Hair follicle dermal papilla cell (primary cell): ENCODE measurements at places on chromosomes 1 and 21. TPM values are rescaled to one million over a fixed set of nuclear protein-coding genes. Genes with fewer than 3 reads are reported as not detected.

HTR1D gene
- not detected in 2 replicates for total RNA-seq

ERICH3 gene
- not detected in 2 replicates for total RNA-seq

CD1E gene
- not detected in 2 replicates for total RNA-seq

GUCA2A gene
- not detected in 2 replicates for total RNA-seq

FGR gene
- total RNA-seq = 0.49 and 0.61 TPM in 2 replicates

NIPAL3 gene
- total RNA-seq = 80.2 and 119 TPM in 2 replicates

CGN gene
- total RNA-seq = 0.12 TPM in 1 of 2 replicates, not detected in the other

S100A5 gene
- total RNA-seq = not detected in 2 replicates

KCNJ15 gene
- 1.3 and 1.9 TPM in 2 replicates for total RNA-seq

GLMN gene
- total RNA-seq = 7.0 and 9.2 TPM in 2 replicates

ADARB1 gene
- 20.2 and 28.1 TPM in 2 replicates for total RNA-seq

KLHDC9 gene
- 0.65 and 2.2 TPM in 2 replicates for total RNA-seq

OR2L2 gene
- under 0.01 TPM in 1 of 2 replicates, not detected in the other for total RNA-seq

ELOA gene
- 47.9 and 51.4 TPM in 2 replicates for total RNA-seq

TSPEAR gene
- not detected in 2 replicates for total RNA-seq

CADM3 gene
- total RNA-seq = 0.12 and 0.49 TPM in 2 replicates

RASAL2 gene
- total RNA-seq = 50.2 and 53.7 TPM in 2 replicates

ATXN7L2 gene
- 3.5 and 3.7 TPM in 2 replicates for total RNA-seq

VCAM1 gene
- 13.1 and 32.8 TPM in 2 replicates for total RNA-seq

JMJD4 gene
- 42.9 and 43.3 TPM in 2 replicates for total RNA-seq

C1orf210 gene
- not detected in 2 replicates for total RNA-seq

SLC30A2 gene
- not detected in 2 replicates for total RNA-seq

RNF2 gene
- 27.3 and 31.0 TPM in 2 replicates for total RNA-seq

SEMA4A gene
- 0.97 and 3.2 TPM in 2 replicates for total RNA-seq

AK5 gene
- total RNA-seq = 89.3 and 126 TPM in 2 replicates

BTF3L4 gene
- 47.9 and 56.2 TPM in 2 replicates for total RNA-seq

TMPRSS15 gene
- not detected in 2 replicates for total RNA-seq

TFF3 gene
- not detected in 2 replicates for total RNA-seq

CASQ2 gene
- not detected in 2 replicates for total RNA-seq
